ENCODE measurements at places on chromosomes 12 and 14. TPM values are rescaled to one million over a fixed set of nuclear protein-coding genes. Genes with fewer than 3 reads are reported as not detected.

DNA sequence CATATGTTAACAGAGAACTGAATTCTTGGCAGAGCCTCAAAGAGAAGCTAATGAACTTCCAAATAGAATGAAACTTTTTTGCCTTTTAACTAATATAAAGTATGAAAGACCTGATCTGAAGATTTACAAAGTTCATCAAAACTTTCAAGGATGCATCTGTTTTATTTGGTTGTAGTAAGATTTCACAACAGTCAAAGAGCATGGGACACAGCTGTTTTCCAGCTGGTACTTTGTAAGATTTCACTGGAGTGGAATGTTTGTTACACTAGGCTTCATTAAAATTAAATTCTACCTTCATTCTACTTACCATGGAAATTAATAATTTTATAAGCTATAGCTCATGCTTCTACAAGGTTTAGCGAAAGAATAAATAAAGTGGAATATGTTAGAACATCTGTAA is 351.2 kb downstream of the SLC6A15 start:
- no peak for DNase-seq

GRCh38 chr12:76260390-76260748 is 87.8 kb downstream of the BBS10 start:
- DNase-seq = no peak

DNA sequence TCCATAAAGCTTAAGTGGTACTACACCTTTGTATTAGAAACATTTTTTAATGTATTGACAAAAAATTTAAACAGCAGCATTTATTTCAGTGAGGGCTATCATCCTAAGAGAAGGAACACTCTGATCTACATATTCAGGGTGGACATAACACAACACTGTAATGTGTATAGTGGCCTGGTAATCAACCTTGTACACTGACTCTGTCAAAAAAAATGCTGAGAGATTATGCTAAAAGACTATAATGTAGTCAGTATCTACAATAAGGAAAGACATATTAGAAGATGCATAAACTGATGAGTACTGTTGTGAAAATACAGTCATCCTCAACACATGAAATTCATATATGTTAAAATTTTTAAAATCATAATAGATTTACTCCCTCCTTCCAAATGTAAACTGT is 68.2 kb downstream of the C2CD5 start:
- DNase-seq = no peak

GRCh38 chr12:69886109-69886508 is 61.1 kb downstream of the MYRFL start:
- DNase-seq = no peak

GRCh38 chr12:27964123-27964522 is 8.4 kb downstream of the PTHLH start:
- DNase-seq = no peak

DNA sequence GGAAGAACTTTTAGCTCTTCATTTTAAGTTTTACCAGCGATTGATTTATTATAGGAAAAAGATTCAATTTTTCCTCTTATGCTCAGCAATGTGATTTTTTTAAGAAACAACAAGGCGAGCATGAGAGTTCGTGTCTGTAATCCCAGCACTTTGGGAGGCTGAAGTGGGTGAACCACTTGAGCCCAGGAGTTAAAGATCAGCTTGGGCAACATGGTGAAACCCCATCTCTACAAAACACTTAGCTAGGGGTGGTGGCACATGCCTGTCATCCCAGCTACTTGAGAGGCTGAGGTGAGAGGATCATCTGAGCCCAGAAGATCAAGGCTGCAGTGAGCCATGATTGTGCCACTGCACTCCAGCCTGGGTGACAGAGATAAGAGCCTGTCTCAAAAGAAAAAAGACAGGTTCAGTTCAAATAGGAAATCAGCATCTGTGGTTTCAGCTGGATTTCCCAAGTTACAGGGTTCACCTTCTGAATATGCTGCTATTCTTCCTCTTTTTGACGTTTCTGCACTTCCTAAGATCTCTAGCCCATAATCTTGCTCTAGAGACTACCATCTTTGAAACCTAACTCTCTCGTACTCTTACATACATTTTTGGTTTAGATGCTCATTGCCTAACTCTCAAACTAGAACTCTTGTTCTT is 274.7 kb downstream of the SEC23A start:
- no peak for DNase-seq

DNA sequence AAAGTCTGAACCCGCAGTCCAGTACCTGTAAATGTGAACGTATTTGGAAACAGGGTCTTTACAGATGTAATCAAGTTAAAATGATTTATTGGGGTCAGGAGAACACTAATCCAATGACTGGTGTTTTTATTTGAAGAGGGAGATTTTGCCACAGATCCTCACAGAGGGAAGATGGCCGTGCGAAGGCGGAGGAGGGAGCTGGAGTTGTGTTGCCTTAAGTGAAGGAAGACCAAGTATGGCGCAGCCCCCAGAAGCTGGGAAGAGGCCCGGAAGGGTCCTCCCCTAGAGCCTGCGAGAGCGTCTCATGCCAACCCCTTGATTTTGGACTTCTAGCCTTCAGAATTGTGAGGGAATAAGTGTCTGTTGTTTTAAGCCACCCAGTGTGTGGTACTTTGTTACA is 102.8 kb upstream of the NUDT4 start:
- no peak for DNase-seq

- DNase-seq = peak; percentile 64
Measured at GRCh38 chr12:24901576-24902461, 47.1 kb downstream of the BCAT1 start.

FAM186B gene
- not detected for total RNA-seq

ACTN1 gene
- 214 TPM for total RNA-seq

SCFD1 gene
- 67.2 TPM for total RNA-seq

KIF26A gene
- total RNA-seq = 0.65 TPM

SLC6A13 gene
- not detected for total RNA-seq

RFX4 gene
- not detected for total RNA-seq

AP1G2 gene
- total RNA-seq = 155 TPM

All from activated CD8-positive, alpha-beta T cell treated with anti-CD3 and anti-CD28 coated beads for 36 hours (primary cell).